NCI-H2081 treated with DMSO at 0.1 percent for 48 hours (cell line): ENCODE measurements at places on chromosomes 5 and 9.
A peak's percentile ranks its signal among the peaks of the same experiment; 100 is the strongest.

GRCh38 chr5:31346896-31347551 is 153.5 kb downstream of the CDH6 start:
- no peak for DNase-seq

- no peak for DNase-seq
Observed at GRCh38 chr5:75340714-75341478, 3.9 kb downstream of the HMGCR start.

- peak; percentile 46 for DNase-seq
Observed at GRCh38 chr9:29209748-29210291, 1636.5 kb upstream of the C9orf72 start.

DNA sequence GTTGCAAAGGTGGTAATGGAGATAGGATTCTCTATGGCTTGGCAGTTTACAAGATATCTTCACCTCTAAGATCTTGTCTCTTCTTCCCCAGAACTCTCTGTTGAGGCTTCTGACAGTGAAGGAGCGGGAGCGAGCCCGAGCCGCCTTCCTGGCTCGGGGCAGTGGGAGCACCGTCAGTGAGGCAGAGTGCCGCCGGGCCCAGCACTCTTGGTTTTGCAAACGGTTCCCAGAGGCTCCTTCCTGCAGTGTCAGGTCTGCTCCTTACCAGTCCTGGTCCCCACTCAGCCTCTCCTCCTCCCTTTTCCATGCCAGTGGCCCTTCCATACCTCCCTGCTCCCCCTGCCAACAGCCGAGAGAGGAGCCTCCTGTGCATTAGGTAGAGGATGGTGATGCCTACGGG is 12.6 kb upstream of the DNAJB5 start:
- no peak for DNase-seq

DNA sequence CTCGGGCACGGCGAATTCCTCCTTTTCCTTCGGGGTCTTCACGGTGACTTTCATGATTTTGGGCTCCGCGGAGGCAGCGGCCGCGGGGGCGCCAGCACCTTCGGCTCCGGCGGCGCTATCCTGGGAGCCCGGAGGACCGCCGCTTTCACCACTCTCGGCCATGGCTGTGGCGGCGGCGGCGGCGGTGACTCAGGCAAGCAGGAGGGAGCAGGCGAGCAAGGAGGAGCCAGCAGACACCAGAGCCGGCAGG is 315 bp downstream of the UBQLN1 start:
- no peak for DNase-seq

GRCh38 chr9:82934949-82935348 is 128.0 kb downstream of the RASEF start:
- DNase-seq = no peak
